8988T (cell line): ENCODE measurements at places on chromosomes 3 and 15.

GRCh38 chr3:42537350-42537749 is 34.9 kb downstream of the VIPR1 start:
- DNase-seq: no peak

GRCh38 chr15:40767838-40768500 is 1.8 kb upstream of the C15orf62 start:
- no peak for DNase-seq

GRCh38 chr15:93645594-93645993 is 556.6 kb upstream of the RGMA start:
- no peak for DNase-seq

DNA sequence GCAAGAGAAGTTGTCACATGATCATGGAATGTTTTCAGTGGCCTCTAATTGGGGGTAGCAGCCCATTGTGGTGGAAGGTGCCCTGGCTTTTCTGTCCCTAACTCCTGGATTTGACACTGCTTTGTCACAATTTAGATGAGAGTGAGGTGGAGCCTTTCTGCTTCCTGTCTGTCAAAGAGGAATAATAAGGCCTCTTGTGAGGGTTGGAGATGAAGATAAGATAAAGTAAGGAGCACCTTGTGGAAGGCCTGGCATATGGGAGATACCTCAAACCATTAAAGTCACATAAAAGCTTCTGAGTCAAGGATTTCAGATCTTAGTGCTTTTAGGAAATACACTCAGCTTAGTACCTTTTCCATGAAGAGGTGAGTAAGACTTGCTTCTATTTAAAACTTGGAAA is 172.6 kb upstream of the FAM3D start:
- no peak for DNase-seq

DNA sequence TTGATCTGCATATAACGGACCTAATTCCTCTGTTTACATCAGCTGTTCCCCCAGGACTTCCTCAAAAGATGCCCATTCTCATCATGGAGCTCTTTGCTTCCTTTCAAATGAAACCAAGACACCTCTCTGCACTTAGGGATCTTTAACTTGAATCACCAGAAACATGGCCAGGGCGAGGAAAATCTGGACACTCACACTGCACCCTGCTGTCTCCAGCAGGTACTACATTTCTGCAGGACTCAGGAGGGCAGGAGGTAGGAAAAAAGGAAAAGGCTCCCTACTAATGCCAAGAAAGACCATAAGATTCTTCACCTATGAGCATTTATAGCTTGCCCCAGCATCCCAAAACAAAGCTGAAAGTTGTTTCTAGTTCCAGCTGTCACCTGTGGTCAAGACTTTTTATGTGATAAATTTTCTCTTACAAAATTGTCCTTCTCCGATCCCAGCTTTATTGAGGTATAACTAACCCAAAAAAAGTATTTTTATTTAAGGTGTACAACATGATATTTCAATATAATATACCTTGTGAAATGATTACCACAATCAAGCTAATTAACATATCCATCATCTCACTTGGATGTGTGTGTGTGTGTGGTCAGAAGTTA is 87.3 kb upstream of the C15orf61 start:
- DNase-seq: peak; percentile 13

- DNase-seq: no peak
Measured at GRCh38 chr3:97438131-97438530, 326.4 kb upstream of the ARL6 start.

DNA sequence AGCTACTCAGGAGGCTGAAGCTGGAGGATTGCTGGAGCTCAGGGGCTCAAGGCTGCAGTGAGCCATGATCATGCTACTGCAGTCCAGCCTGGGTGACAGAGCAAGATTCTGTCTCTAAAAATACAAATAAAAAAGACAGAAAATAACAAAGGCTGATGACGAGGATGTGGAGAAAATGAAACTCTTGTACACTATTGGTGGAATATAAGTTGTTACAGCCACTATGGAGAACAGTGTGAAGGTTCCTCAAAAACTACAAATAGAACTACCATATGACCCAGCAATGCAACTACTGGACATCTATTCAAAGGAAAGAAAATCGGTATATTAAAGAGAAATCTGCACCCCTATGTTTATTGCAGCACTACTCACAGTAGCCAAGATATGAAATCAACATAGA is 526.7 kb upstream of the NAALADL2 start:
- DNase-seq: no peak

DNA sequence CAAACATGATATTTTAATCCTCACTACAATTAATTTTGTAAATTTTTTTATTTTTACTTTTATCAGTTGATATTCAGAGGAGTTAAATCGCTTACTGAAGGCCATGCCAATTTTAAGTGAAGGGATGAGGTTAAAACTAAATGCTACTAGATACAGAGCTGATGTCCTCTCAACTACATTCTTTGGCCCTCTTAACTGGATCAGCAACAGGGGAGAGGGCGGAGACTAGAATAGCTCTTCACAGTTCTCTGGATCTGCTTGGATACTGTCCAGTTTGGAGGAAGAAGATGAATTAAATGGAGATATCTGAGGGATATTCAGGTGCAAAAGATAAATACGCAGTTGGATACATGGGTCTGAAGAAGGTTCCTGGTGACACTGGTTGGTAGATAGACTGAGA is 85.6 kb upstream of the LYSMD4 start:
- no peak for DNase-seq

GRCh38 chr3:192467230-192468140 is 259.9 kb downstream of the FGF12 start:
- no peak for DNase-seq

DNA sequence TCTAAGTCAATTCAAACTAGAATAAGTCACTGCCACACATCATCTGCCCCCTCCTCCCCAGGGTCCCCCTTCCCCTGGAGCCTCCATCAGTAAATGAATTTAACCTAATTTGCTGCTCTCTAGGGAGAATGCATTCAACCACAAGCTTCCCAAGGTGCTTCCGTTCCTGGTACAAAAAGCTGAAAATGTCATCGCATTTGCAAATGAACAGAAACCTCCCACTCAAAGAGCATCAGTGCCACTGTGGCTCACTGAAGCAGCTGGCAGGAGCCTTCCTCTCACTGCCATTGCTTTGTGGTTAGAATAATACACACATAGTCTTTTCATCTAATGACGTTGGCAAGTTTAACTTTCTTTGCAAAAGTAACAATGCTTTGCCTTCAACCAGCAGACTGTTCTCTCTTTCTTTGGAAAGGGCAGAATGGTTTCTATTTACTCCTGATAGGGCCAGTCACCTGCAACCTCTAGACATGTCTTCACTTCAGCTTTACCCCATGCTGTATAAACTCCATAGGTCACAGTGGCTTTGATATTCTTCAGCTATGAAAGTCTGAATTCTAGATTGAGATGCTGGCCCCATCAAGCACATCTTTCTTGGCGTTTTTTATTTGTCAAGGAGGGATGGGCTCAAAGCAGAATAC is 238.1 kb downstream of the CPNE4 start:
- no peak for DNase-seq

GRCh38 chr15:26214290-26214689 is 351.2 kb upstream of the ATP10A start:
- no peak for DNase-seq

- DNase-seq: no peak
Measured at GRCh38 chr3:27679691-27680090, 42.4 kb downstream of the EOMES start.

DNA sequence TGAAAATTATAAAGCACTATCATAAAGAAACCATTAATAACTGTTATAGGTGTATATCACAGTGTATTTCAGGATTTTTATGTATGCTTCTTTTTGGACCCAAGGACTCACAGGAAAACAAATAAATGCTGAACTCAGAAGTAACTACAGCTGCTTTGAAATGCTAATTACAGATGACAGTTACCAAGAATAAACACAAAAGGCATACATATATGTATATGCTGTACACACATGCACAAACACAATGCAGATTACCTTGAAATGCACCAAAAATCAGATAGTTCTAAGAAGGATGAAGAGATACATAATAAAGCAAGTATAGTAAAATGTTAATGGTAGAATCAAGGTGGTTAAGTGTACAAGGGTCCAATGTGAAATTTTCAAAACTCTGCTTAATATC is 52.2 kb downstream of the ZNF280D start:
- DNase-seq: no peak

DNA sequence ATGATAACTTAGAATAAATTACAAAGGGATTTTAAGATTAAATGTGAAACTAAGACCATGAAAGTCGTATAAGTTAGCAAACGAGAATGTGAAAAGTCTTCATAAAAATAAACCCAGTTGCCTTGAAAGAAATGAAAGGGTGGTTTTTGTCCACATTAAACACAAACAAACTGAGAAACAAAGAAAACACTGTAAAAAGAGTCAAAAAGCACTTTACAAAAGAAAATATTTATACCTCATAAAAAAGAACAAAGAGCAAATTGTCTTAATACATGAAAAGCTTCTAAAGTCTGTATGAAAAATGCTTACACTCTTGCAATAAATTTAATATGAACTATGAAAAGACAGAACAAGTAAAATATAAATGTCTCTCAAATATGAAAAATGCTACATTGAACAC is 865.9 kb upstream of the CADM2 start:
- no peak for DNase-seq

GRCh38 chr15:58294681-58295254 is 137.0 kb upstream of the LIPC start:
- no peak for DNase-seq

DNA sequence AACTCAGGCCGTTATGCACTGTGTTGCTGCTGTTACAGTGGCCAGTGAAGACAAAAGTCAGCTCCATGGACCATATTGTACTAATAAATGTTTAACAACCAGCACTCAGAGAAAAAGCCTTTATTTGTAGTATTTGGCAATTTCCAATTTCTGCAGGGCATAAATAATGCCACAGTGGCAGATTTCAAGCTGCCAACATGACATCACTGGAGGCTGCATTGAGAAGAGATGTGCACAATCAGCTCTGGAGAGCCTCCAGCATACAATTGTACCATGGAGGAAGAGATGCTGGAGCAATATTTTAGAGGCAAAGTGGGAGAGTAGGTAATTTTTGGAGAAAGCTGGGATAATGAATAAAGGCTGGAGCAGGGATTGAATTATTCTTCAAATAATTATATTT is 9.7 kb upstream of the ALCAM start:
- no peak for DNase-seq

- no peak for DNase-seq
Measured at GRCh38 chr3:139630542-139630941, 47.2 kb downstream of the NMNAT3 start.

DNA sequence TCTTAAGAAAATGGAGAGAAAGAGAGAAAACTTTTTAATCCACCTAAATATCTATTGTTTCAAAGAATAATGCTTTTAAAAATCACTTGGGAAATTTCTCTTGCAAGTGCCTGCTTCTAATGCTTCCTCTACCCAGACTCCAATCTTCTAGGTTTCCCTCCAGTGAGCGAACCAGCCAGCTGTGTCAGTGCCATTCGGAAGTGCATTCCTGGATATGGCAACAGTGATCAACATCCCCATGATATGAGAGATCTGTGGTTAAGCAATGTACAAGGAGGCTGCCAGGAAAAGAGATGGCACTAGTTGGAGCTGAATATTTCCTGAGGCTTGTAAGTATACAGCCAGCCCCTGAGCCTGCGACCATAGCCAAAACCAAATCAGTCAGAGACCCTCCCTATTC is 53.3 kb upstream of the KCNMB2 start:
- no peak for DNase-seq

DNA sequence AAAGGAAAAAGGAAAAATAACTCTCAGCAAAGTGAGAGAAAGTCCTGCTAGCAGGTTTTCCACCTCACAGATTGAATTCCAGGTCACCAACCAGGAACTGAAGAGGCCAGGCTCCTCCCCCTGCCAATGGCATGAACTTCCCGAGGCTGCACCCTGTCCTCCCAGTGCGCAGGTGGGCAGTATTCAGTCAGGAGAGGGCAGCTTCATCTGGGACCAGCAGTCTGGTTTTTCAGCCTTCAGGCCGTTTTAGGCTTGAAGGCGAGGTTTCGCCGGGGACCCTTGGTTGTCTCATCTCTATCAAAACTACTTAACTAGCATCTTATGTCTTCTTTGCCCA is 41.2 kb downstream of the TRAT1 start:
- DNase-seq: no peak

DNA sequence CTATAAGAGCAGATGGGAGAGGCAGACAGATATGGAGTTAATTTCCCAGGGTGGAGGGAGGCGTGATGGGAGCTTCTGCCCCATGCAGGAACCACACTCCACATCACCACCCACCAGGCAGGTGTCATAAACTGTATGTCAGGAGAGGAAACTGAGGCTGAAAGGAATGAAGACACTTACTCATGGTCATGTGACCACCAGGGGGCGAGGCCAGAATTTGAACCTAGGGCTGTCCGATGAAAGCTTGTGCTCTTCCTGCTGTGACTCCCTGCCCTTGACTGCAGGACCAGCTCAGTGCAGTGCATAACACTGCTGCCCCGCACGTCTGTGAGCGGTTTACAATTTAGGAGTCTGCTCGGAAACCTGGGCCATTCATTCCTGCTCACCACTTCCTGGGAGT is 28.8 kb downstream of the NUP210 start:
- DNase-seq: no peak

DNA sequence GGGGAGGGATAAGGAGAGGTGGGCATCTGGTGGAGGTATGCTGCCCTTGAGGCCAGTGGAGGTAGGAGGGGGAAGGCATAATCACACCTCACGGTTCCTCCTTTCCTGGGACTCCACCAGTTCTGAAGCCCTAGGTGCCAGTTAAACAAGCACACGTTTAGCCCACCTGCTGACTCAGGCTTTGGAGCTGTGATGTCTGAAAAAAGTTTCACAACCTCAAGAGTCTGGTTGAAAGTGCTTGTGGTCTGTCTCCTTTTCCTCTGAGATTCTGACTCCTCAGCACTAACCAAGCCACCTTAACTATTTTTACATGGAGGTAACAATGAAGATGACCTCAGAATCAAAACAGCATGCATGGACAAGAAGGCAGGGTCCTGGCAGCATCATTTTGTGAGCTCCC is 23.0 kb downstream of the HPS3 start:
- DNase-seq: no peak

GRCh38 chr3:94172695-94173310 is 109.9 kb downstream of the NSUN3 start:
- no peak for DNase-seq

GRCh38 chr3:60076331-60076730 is 1026.5 kb upstream of the CFAP20DC start:
- DNase-seq: no peak

DNA sequence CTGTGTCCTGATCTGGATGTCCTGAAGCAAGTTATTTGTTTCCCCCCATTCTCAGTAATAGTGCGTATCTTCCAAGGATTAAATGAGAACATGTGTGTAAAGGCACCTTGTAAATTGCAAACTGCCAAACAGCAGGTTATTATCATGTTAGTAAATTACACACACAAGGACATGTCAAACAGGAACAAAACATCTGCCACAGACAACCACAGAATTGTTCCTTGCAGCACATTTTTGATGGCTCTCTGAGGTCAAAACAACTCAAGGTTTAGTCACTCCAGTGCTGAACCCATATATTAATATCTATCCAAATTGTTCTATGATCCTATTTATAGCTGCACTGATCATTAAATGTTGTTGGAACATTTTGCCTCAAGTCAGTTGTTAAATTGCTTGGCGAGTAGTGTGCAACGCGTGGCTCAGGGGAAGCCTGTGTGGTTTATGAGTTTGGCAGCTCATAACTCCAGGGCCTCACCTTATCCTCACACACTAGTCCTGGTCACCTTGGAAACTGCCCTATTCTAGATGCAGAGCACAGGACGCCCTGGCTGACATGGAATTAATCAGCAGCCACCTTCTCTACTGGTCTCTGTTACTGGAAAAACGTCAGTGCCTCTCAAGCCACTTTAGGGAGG is 46.3 kb upstream of the CDV3 start:
- DNase-seq: no peak
